ENCODE measurements at places on chromosomes 13 and 19.

DNA sequence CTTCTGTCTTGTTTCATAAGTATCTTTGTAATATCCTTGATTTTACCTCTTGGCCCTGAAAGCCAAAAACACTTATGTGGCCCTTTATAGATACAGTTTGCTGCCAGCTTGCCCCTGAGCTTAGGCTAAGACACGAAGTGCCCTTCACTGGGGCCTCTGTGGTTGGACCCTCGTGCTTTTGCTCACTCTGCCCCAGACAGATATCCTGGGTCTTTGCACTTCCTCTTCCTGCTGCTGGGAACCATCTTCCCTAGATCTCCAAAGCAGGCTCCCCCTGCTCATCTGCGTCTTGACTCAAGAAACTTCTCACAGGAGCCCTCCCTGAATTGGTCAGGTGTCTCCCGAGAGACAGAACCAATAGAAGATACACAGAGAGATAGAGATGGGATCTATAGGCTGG is 2.0 kb upstream of the TNFSF14 start:
- no peak for DNase-seq

GRCh38 chr13:95420501-95420900 is 119.2 kb upstream of the ABCC4 start:
- DNase-seq: no peak

- no peak for DNase-seq
Measured at GRCh38 chr19:55304279-55304978, 20.6 kb downstream of the BRSK1 start.

DNA sequence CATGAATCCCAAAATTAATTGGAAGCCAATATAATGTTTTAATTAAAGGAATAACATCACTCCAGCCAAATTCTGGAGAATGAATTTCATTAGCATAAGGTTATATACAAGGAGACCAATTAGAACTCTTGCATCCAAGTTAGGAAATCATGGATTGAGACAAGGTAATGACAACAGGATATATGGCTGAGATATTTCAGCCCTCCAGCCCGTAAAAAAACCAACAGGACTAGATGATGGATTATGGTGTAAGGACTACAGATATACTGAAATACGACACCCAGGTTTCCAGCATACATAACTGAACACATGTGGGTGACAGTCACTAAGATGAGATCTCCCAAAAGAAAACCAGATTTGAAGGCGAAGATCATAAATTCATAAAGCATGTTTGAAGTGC is 56.5 kb downstream of the TSC22D1 start:
- DNase-seq: no peak

GRCh38 chr19:46000491-46001246 is 5.4 kb downstream of the CCDC61 start:
- peak; percentile 48 for DNase-seq

DNA sequence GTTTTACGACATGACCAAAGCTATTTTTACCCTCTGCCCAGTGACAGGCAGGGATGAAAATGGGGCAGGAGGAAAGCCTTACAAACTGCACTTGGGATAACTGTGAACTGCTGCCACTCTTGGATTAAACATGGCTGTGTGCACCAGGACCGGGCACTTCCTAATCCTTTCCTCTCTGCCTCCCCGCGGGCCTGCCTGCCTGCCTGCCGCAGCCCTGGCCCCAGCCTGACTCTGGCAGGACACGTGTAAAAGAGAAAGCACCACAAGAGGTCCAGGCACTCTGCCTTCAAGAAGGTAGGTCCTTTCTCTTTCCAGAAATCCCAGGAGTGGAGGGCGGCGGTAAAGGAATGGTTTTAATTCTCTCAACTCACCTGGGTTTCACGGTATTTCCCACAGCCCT is 4.8 kb downstream of the TSHZ3 start:
- DNase-seq: no peak

- DNase-seq: no peak
Measured at GRCh38 chr19:35248310-35249145, at the start of gene LSR. LSR (plus strand) TSS chr19:35249002; CDS start chr19:35249023, 21 bp downstream.

DNA sequence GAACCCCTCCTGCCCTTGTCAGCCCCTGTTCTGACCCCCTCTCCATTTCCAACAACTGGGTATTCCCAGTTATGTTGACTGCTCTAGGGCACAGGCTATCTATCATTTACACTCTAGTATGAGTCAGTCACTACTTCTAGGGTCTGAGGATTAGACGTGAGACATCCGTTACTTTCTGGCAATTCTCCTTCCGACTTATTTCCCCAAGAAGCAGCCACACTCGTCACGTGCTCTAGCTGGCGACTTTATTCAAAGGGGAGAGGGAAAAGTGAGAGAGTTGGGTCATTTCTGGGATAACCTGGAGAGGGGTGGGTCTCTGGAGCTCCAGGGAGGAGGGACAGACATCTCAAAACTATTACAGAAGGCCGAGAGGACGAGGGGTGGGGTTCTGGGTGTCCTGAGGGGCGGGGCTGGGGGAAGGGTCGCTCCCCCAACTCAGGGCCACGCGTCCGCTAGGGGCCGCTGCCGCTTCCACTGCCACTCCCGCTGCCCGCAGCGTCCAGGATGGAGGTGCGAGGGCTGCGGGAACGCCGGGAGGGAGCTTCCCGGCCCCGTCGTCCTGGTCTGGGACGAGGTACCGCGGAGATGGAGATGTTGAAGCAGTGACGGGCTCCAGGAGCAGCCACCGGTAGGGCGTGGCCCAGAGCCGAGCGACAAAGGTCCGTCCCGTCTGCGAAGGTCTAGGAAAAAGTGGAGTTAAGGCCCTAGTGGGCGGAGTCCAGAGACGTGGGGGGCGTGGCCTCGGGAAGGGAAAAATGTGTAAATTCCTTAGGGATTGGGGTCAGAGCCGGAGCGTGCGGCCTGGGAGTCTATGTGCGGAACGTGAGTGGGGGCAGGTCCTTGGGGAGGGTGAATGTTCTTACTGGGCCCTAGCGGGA is 8.9 kb downstream of the RTBDN start:
- DNase-seq: no peak

- DNase-seq: no peak
Measured at GRCh38 chr19:39434123-39435076, 1.3 kb downstream of the RPS16 start.

Data from stimulated activated CD4-positive, alpha-beta T cell treated with anti-CD3 and anti-CD28 coated beads, Interleukin-1b, Interleukin-23, amount 100 ng/mL, for 1 hour (primary cell).